ENCODE measurements at places on chromosomes 7 and 10.

DNA sequence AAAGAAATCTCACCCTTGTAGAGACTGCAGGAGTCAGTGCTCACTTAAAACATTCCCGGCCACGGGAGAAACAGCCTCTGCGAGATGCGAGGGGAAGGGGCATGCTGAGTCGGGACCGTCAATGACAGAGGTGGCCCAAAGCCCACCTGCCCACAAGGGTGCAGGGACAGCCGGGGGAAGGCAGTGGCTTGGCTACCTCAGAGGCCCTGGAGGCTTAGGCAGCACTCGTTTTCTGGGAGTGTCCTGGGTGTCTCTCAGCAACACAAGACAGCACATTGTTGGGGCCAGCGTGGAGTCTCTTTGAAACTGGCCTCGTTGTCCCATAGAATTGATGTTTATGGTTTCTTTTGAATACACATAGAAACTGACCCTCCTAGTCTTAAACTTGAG is 25.6 kb upstream of the SYCE1 start:
- no peak for DNase-seq

DNA sequence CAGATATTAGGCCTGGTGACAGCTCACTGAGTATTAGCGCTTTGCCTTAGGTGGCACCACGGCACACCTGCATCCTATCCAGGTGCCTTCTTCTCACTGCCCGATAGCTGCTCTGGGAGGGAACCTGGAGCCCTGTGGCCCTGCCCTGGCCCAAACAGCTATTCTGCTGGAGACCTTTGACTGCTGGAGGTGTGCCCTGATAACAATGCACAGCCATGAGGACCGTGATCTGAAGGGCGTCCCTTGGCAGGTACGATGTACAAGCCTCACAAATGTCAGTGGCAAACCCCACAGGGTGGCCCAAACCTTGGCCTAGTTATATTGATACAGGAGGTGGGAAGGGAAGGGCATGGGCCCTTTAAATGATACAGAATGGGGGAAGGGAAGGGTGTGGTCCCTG is 259.5 kb downstream of the GRID1 start:
- no peak for DNase-seq

DNA sequence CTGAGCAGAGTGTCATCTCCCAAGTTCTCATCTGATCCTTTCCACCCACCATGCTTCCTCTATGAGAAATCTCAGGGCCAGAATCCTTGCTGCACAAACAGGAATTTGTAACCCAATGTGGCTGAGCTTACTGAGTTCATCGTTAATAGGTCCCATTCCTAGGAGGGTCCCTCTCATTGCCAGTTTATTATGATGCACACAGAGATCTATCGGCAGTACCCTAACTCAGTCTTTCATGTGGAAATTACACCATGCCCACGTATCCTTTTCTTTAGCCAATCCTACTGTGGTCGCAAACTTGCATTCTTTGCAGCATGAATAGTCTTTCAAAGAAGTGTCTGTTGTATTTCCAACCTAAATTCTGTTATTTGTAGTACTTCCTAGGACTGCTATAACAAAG is 12.1 kb downstream of the TMEM236 start:
- no peak for DNase-seq

DNA sequence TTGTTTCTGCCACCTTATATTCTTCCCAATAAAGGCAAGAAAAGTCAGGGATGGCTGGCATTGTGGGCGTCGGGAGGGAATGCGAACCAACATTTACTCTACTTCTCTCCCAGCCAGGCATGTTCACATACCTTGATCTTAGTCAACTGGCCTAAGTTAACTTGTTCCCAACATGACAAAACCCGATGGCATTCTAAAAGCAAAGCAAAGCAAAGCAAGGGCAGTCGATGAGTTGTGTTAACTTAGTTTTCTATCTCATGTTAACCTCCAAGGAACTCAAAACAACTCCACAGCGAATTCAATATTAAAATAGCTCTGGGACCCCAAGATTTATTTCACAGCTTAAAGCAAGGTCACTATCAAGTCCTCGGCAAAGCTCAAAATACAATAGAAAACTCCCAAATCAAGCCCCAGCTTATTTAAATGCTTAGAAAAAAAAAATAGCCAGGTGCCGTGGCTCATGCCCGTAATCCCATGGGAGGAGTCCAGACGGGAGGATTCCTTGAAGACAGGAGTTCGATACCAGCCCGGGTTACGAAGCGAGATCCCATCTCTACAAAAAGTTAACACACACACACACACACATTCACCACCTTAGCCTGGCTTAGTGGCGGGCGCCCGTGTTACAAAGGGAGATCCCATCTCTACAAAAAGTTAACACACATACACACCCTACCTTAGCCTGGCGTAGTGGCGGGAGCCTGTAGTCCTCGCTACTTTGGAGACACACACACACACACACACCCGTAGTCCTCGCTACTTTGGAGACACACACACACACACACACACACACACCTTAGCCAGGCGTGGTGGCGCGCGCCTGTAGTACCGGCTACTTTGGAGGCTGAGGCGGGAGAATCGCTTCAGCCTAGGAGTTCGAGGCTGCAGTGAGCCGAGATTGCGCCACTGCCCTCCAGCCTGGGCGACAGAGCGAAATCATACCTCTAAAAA is 901 bp upstream of the CCNY start:
- DNase-seq = no peak

- no peak for DNase-seq
These were observed 2.1 kb downstream of the MRPL32 start for GRCh38 chr7:42934291-42934690.

DNA sequence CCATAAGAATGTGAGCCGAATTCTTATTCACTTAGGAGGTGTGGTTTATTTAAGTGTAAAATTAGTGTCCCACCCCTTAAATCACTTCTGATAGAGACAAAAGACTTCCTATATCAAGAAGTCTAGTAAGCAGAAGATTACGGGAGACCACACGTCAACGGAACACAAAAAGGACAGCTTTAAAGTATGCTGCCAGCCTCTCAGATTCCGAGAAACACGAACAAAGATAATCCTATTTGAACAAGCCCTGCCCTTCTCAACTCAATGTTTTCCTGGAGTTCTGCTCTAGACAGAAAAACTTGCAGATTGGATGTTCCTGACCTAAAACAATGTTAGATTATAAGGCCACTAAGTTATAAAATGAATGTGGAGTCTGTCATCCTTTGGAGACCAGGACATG is 4.9 kb upstream of the MCU start:
- no peak for DNase-seq

- no peak for DNase-seq
These were observed 4.4 kb upstream of the WDR91 start for GRCh38 chr7:135215698-135216097.

GRCh38 chr10:25071227-25071626 is 54.8 kb downstream of the THNSL1 start:
- DNase-seq = no peak

DNA sequence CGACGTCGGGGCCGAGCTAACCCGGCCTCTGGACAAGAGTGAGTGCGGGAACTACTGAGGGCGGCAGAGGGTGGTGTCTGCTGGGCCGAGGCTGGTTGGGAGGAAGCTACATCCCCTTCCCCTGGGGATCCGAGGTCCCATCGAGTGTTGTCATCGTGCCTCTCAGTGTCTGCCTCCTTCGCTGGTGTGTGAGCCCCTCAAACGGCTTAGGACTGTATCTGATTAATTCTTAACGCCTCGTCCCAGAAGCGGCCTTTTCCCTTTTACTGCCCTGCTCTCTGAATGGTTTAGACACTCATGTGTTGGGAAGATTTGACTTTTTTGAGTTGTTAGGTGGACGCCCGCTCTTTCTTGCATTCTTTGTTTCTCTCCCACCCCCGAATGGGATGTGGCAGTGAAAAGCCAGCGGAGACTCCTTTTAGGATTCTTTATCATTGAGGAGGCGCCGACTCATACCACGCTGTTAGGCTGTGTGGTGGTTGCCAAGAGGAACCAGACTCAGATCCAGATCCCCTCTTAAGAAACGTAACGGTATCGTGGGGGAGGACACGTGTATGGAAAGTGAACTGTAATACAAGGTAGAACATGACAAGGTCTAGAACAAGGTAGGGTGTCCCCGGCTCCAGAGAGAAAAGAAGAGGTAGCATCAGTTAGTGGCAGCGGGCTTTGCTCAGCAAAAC is 631 bp downstream of the SUPV3L1 start:
- DNase-seq = no peak

Data from fibroblast of skin of left quadriceps (primary cell).